ENCODE measurements at places on chromosomes 2 and 18.

DNA sequence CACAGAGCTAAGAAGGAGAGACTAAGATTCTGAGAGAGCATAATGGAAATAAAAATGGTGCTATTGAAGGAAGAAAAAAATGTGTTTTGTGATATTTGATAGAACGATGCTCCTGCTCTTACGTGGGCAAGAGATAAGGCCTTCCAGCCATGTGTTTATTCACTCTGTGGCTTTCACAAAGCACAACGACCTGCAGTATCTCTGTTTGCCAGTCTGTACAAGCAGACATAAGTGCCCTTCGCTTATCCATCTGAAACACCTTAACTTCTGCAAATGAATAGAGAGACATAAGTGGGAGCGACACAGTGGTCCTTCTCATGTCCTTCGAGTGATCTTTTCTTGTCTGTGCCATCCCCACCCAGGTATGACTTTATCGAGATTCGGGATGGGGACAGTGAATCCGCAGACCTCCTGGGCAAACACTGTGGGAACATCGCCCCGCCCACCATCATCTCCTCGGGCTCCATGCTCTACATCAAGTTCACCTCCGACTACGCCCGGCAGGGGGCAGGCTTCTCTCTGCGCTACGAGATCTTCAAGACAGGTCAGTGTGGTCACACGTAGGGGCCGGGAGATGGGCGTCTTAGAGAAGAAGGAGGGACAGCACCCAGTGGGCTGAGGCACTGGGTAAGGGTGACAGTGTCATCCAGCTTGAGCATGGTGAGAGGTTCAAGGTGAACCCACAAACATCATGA, 33.7 kb downstream of the NRP2 start:
- no peak for DNase-seq

GRCh38 chr2:20025065-20025786, 12.8 kb upstream of the MATN3 start:
- no peak for DNase-seq

GRCh38 chr2:25159949-25160348, 8.4 kb downstream of the POMC start:
- DNase-seq, result no peak

DNA sequence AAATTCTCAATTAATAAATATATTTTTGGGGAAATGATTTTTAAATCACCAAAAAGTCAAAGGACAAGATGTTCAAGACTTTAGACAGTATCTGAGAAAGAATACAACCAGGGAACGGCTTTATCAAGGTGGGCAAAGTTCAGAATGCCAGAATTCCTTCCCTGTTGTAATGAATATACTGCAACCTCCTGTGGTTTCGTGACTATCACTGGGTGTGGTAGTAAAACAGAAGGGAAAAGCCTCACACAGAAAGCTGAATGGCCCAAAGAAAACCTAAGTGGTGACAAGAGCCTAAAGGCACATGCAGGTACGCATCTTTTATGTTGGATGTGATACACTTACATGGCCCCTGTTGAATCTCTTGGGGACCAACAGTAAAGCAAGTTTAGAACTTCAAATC, 37.1 kb downstream of the MBD2 start:
- no peak for DNase-seq

- DNase-seq, result no peak
Observed at GRCh38 chr2:222677981-222678380, 6.5 kb downstream of the MOGAT1 start.

GRCh38 chr2:36485521-36485920, 112.4 kb downstream of the FEZ2 start:
- peak; percentile 29 for DNase-seq

GRCh38 chr2:102386867-102387541, 31.4 kb downstream of the IL18R1 start:
- DNase-seq, result no peak

- DNase-seq, result peak; percentile 42
Observed at GRCh38 chr18:2515908-2516625, 55.2 kb downstream of the METTL4 start.

DNA sequence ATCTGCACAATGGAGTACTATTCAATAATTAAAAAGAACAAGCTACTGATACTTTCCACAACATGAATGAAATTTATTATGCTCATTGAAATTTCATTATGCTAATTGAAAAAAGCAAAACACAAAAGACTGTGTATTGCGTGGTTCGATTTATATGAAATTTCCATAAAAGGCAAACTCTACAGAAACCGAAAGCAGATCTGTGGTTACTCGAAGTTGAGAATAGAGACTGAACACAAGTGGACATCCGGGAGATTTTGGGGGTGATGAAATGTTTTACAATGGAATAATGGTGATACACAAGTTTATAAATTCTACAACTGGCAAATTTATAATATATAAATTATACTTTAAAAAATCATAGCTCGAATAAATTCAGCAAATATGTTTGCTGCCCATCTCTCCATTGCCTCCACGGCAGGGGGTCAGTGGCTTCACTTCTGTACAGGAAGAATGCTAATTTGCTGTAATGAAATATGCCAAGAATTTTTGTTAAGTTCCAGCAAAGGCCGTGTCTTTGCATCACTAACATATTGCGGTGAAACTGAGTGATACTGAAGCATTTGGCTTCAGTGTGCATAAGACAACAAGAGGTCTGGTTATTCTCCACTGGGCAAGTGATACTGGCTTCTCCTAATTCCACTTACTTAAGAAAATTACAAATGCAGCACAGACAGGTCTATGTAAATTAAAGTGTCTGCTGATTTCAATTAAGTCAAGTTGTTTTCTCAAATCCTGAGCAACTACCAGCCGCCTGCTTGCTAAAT, 96.7 kb downstream of the TMEM163 start:
- DNase-seq, result no peak

DNA sequence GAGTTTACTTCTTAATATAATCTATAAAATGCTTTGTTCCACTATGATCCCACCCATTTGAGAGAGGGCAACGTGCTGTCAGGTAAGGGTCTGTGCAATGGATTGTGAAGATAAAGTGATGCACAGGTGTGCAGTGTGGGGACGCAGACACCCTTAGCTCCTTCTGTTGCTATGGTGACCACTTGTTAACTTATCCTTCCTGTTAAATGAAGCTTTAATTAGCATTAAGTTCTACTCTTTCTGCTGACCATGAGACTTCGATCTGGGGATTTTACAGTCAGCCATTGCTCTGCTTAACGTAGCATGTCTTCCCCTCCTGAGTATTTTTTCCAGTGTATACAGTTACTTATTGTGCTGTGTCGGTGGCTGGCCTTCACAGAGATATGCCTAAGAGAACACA, 23.1 kb upstream of the ALKAL2 start:
- DNase-seq, result no peak

- no peak for DNase-seq
Observed at GRCh38 chr18:36729197-36729596, 99.6 kb downstream of the TPGS2 start.

DNA sequence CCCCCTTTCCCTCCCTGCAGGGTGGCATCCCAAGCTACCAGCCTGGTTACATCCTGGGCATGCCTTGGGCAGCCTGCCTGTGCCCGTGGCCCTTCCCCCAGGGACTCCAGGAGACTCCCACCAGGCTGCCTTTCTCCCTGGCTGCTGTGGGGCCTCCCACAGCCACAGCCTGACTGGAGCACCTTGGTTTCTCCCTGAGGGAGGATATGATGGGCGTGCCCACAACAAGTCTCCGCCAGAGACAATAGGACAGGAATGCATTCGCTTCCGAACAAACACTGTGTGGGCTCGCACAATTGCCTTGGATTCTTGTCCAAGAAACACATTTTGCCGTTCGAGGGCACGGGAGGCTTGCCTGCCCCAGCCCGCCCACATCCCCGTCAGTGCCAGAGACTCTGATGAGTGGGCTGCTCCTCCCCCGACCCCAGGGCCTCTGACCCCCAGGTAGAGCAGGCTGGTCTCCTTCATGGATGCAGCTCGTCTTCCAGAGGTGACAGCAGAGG, 102.1 kb downstream of the SMAD7 start:
- no peak for DNase-seq

DNA sequence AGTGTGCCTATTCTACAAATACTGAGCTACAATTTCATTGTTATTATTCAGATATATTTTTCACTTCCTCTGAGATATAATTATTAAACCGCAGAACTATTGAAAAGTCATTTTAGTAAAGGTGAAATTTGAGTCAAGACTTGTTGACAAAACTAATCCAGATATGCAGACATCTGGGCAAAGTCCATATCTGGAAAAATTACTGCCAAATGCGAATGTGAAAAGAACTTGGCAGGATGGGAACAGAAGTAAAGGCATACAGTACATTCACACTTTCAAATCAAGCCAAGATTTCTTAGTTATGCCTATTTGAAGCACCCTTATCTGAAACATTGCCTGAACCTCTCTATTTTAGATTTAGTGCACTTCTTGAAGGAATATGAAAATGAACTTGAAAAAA, 923.6 kb downstream of the CCDC85A start:
- DNase-seq, result no peak

GRCh38 chr18:51621113-51621863, 423.8 kb upstream of the MEX3C start:
- DNase-seq, result peak; percentile 66

DNA sequence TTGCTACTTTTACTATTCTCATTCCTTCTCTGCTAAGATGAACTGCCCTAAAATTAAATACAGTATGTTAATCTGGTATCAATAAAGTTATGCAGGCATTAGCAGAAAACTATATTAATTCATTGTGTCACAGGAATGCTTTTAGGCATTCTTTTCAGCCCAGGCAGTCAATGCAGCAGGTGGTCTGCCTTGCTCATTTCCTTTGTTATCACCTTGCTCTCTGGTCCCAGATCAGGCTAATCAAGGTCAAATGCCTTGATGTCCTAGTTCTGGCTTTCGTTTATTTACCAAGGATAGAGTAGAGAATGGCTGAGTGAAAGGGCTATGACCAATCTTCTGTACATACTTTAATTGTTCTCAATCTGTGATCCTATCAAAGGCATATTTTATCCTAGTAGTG, 1023.6 kb downstream of the TMEM182 start:
- no peak for DNase-seq

- no peak for DNase-seq
Observed at GRCh38 chr2:181677912-181678586, 2.3 kb downstream of the NEUROD1 start.

DNA sequence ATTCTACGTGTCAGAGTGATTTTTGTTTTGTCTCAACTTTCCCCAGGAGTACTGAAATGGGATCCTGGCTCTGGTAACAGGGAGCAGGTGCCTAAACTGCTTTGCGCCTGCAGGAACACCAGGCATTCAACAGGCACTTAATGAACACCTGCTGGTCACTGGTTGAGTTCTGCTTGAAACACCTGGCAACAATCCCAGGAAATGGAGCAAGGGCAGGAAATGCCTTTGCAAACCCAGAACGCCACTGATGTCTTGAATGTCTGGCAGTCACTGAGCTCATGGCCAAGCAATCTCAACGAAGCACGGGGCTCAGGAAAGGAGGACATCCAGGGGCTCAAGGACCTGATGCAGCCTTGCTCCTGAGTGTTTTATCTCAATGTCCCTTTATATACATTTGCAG, 360.0 kb upstream of the RAB6C start:
- no peak for DNase-seq

- no peak for DNase-seq
Observed at GRCh38 chr2:196183528-196184231, 12.3 kb upstream of the STK17B start.

- no peak for DNase-seq
Observed at GRCh38 chr2:794554-795241, 117.5 kb upstream of the TMEM18 start.

GRCh38 chr2:76625101-76625500, 897.1 kb downstream of the LRRTM4 start:
- no peak for DNase-seq

DNA sequence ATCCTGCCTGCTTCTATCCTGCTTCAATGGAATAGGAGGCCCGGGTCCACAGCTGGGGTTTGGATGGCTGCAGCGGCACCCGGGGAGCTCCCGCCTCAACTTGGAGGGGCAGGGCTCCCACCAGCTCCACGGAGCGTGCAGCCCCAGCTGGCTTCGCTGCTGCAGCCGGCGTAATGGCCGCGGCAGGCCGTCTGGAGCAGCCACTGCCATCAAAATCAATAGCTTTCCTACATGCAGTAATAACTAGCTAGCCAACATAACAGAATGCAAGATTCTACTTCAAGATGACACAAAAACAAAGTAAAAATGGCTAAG, 154.2 kb upstream of the RMP24 start:
- DNase-seq, result no peak

DNA sequence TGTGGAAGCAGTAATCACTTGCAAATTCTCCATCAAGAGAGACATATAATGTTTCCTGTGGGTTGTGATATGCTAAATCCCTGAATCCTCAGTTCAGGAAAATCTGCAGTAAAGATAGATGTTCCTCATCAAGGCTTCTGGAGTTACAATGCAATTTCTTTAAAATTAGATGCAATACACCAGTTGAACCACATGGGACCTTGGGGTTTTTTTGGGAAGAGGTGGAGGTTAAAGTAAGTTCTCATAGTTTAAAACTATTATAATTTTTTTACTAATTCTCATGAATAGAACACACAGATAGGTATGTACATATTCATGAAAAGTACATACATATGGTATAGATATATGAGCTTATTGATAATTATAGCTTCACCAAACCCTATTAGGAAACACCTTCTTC, 496.2 kb downstream of the SATB2 start:
- no peak for DNase-seq

DNA sequence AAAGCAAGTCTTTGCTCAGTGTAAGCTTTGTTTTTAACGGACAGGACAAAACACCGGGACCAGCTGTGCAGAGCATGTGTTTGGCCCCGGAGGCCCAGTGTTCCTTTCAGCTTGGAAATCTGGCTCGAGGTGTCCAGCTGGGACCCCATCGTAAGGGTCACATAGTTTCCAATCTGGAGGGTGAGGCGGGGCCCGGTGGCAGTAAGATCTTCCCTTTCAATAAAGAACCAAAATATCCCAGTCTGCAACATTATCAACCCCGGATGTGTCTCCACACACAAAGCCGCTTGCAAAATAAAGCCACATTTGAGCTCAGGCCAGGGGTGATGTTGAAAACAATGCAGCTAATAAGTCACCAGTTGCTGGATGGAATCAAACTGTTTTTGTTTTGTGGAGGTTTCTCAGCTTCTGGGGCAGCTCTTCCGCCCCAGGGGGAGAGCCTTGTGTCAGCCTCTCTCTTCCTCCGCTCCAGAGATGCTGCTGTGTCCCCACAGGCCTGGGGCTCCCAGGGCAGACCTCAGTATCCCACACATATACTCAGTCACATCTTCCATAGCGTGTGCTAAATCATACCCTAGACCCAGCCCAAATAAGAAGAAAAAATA, 138.6 kb upstream of the GLI2 start:
- DNase-seq, result no peak

- DNase-seq, result no peak
Observed at GRCh38 chr2:33229646-33230045, 246.8 kb upstream of the RASGRP3 start.

- DNase-seq, result no peak
Observed at GRCh38 chr18:23200756-23201155, 65.5 kb downstream of the CABLES1 start.

DNA sequence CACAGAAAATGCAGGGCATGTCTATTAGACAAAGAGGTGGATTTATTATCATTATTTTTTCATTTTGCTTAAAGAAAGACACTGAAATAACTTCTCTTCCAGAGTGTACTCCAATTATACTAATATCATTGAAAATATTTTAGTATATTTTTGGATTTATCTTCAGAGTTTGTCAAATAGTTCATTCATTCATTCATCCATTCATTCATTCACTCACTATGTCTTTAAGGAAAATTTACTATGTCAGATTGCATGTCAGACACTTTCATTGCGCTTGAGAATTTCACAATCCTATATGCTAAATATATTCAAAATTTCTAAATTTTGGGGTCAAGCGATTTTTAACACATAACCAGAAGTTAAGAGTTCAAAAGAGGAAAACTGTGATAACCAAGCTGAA, 479.1 kb downstream of the ZEB2 start:
- DNase-seq, result no peak
